GM13977 (cell line): ENCODE measurements at places on chromosomes 16 and 17.

DNA sequence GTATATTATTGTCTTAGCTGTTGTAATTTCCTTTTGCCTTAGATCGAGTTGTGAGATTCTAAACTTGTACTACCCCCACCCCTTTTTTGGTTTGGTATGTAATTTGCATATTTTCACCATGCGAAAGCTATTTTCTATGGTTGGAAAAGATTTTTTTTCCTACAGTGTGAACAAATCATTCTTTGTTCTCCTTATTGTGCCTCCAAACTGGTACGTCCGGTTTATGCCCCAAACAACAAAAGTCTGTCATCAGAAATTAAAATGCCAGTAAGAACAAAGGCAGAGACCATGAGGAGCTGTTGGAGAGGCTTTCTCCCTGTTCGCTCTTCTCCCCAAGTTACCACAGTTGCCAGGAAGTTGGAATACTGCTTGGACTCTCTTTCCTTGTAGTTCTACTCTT lies 66.1 kb downstream of the BCAS3 start:
- no peak for DNase-seq

DNA sequence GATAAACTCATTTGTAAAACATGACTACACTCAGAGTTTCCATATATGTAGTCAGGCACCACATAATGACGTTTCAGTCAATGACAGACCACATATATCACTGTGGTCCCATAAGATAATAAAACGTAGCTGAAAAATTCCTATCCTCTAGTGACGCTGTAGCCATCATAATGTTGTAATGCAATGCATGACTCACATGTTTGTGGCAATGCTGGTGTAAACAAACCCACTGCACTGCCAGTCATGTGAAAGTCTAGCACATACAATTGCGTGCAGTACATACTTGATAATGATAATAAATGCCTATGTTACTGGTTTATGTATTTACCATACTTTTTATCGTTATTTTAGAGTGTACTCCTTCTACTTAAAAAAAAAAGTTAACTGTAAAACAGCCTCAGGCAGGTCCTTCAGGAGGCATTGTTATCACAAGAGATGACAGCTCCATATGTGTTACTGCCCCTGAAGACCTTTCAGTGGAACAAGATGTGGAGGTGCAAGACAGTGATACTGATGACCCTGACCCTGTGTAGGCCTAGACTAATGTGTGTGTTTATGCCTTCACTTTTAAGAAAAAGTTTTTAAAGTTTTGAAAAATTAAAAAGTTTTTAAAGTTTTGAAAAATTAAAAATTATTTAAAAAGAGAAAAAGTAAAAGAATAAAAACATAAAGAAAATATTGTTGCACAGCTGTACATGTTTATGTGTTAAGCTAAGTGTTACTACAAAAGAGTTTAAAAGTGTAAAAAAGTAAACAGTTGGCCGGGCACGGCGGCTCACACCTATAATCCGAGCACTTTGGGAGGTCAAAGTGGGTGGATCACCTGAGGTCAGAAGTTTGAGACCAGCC lies 9.0 kb downstream of the STAT5B start:
- no peak for DNase-seq

DNA sequence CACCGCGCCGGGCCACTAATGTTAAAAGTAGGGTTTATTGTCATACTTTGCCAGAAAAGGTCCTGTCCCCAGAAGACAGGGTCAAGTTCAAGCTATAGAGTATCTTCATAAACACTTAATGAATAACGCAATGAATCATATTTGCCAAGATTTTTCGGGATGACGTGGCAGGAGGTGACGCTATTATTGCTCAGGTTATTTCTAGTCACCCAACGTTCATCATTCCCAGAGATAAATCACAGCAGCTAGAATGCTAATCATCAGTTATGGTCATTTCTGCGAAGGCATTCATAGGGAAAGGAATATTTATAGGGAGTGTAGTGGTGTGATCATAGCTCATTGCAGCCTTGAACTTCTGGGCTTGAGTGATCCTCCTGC lies 2.0 kb downstream of the TMC5 start:
- no peak for DNase-seq

DNA sequence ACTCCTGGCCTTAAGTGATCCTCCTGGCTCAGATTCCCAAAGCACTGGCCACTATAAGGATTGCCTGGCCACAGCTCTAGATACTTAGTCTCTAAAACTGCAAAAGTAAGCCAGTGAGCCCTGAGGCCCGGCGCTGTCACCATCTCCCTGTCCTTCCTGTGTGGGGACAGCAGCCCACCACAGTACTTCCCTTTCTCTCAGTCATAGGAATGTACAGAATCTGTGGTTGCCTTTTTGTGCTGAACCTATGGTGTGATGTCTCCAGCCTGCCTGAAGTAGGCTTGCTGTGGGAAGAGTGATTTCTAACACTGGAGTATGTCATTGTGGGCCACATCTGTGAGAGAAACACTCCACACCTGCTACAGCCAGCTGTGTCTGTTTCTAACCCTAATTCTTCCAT lies 24.7 kb downstream of the NTAN1 start:
- DNase-seq: no peak

DNA sequence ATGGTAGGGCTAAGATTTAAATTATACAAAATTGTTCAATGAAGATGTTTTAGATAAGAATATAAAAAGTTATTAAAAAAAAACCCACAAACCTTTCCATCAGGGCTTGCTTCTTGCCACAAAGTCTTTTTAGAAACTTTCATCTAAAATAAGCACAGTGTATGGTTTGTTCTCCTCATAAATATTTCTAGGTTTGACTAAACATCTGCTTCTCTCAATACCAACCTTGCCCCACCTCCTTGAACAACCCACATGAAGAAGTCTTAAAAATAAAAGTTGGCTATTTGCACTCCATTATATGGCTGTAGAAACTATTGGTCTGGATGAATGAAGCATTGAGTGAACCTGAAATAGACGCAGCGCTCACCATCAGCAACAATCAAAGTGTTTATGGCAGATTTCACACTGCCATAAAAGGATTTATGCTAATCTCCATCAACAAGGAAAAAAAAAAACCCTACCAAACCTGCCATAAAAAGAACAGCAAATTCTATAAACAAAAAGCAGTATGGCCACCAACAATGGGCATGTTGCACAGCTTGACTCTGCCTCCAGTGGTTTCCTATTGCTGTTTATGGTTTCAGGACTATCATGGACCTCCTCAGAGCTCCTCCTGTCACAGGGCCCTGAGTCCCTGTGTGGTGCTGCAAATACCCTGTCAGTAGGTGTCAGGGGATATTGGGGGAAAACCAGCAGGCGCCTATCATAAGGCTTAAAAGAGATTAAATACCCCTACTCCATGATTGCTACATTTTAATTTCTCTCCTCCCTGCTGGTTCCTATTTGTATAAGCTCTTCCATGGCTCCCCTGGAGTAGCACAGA lies 37.6 kb downstream of the SNX11 start:
- DNase-seq: peak; percentile 36

- DNase-seq: no peak
Observed at GRCh38 chr16:85970738-85971137, 71.8 kb downstream of the IRF8 start.

GRCh38 chr17:34163646-34164045 lies 91.4 kb upstream of the CCL2 start:
- no peak for DNase-seq

- DNase-seq: no peak
Observed at GRCh38 chr16:67235816-67236562, 9.1 kb downstream of the TMEM208 start.

DNA sequence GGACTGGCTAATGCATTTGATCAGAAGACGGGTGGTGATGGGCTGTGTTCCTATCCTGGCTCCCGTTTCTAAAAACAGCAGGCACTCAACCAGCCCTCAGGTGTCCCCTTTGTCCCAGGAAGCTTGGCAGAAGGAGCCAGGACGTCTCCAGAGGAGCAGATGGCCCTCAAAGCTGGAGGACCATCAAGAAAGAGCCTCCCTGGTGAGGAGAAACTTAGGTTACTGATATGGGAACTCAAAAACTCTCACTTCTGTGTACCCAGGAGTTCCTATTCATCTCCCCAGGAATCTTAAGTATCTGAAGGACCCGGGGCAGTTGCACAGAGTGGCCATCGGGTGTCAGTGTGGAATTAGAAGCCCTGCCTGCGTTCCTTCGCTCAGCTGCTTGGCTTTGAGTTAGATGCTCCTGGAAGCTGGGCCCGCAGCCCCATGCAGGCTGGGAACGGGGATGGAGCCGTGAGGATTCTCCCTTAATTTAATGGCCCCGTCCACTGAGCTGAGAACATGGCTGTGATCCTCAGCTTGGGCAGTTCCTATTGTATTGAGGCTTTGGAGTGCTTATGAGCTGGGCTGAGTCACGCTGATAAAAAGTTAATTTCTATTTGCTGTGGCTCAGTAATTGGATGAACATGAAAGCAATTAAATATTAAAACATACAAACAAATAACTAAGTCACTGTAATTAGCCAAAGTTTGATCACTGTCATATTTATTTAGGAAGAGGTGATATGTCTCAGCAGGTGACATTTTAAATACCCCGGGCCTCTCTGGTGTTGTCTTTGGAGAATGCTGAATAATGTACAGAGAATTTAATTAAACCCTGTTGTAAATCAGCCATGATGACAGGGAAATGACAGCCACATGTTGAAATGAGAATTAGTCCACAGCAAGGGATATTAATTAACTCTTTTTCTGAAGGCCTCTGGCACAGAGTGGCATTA lies 402.1 kb downstream of the SEC14L1 start:
- peak; percentile 82 for DNase-seq

GRCh38 chr16:66856801-66857200 lies 12.6 kb downstream of the CA7 start:
- no peak for DNase-seq

- DNase-seq: no peak
Observed at GRCh38 chr17:16880843-16881230, 91.1 kb downstream of the TNFRSF13B start.

GRCh38 chr16:8751481-8752311 lies 45.7 kb downstream of the TMEM186 start:
- DNase-seq: no peak

DNA sequence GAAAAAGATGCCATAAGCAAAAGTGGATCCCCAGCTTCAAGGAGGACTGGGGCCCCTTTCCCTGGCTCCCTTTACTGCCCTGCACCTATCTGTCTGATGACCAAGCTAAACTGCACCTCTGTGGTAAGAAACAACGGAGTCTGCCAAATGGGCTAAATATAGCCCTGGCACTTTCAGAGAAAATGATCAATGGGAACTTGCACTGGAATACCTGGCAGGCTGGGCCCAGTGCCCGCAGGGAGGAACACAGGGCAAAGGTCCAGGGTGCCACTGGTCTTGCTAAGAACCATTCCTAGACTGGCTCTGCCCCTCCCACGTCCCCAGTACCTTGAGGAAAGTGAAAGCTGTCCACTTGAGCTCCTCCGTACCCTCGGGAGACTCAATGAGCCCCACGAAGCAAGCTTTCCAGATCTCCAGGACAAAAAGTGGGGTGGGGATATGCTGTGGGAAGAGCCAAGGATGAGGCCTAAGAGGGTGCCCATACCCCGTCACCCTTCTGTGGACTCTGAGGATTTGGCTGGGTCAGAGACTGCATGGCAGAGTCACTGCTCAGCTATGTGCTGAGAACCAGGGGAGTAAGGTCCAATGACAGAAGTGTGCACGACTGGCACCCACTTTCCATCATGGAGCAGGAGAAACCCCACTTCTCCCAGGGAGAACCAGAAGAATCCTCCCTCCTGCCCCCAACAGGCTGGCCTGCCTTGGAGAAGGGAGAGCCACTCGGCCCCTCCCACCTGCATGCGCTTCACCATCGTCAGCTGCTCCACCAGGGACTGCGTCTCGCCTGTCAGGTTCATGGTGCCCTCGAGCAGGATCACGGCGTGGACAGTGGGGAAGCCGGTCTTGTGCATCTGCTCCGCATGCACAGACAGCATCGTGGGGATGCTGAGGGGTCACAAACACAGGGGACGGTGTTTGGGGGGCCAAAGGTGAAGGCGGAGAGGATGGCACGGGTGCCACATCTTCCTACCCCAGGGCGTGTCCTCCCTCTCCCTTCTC lies 17.4 kb downstream of the CSF3 start:
- DNase-seq: no peak

- DNase-seq: peak; percentile 90
Observed at GRCh38 chr17:8109661-8110455, 8.5 kb downstream of the ALOXE3 start.
